Calu3 (cell line): ENCODE measurements at places on chromosomes 6 and 20. TPM values are rescaled to one million over a fixed set of nuclear protein-coding genes. Genes with fewer than 3 reads are reported as not detected.
A peak's percentile ranks its signal among the peaks of the same experiment; 100 is the strongest.

The NKX2-4 gene
- total RNA-seq: not detected in 2 replicates

GRCh38 chr6:108838101-108838717, 10.0 kb upstream of the ARMC2 start:
- DNase-seq: peak; percentile 30

The GZF1 gene
- 4.5 and 5.0 TPM in 2 replicates for total RNA-seq

- no peak for DNase-seq
These were observed 91.4 kb upstream of the ATXN1 start for GRCh38 chr6:16852671-16853070.
